ENCODE measurements at places on chromosomes 3 and 15. TPM values are rescaled to one million over a fixed set of nuclear protein-coding genes. Genes with fewer than 3 reads are reported as not detected.

ITIH1 gene
- not detected for total RNA-seq

ALG1L2 gene
- total RNA-seq: not detected

PIF1 gene
- total RNA-seq: 2.4 TPM

STX19 gene
- not detected for total RNA-seq

AHSG gene
- total RNA-seq: not detected

WDR93 gene
- total RNA-seq: not detected

ZDHHC3 gene
- 123 TPM for total RNA-seq

RLBP1 gene
- not detected for total RNA-seq

FBXL2 gene
- total RNA-seq: 17.7 TPM

GOLGA6A gene
- total RNA-seq: 0.20 TPM

DNA sequence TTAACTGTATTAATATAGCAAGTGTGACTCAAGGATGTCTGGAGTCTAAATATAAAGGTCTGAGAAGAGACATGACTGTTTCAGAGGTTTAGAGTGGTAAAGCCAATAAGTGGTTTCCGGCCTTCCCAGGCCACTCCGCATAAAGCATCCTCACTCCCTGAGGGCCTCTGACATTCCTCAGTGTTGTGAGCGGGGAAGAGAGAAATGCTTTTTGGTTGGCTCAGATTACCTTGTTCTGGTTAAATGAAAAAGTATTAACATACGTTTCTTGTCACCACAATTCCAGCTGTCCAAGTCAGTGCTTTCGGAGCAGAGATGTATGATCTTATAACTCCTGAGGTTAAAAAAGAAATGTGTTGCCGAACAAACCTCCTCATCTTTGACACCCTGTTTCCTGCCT lies 103.8 kb downstream of the RBMS3 start:
- DNase-seq: no peak

- no peak for DNase-seq
These were observed 244.4 kb upstream of the COL8A1 start for GRCh38 chr3:99393961-99394360.

- peak; percentile 51 for DNase-seq
These were observed 827 bp downstream of the WNT5A start for GRCh38 chr3:55486101-55486856.

DNA sequence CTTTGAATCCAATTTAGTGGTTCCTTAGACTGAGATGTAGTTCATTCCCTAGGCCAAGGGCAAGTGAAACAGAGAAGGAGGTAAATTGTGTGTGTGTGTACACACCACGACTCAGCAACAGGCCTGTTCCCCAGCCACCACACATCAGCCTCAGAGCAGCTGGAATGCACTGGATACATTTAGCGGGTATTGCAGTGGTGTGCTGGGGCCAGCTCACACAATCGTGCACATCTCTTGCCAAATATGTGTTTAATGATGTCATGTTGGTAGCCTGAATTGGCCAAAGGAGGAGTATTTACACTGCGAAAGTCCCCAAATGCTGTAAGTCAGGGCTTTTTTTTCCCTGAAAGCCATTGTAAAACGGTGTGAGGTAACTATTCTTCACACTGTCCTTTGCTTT lies 82.3 kb downstream of the RBPMS2 start:
- peak; percentile 28 for DNase-seq

GRCh38 chr3:17974206-17974841 lies 231.9 kb upstream of the TBC1D5 start:
- no peak for DNase-seq

DNA sequence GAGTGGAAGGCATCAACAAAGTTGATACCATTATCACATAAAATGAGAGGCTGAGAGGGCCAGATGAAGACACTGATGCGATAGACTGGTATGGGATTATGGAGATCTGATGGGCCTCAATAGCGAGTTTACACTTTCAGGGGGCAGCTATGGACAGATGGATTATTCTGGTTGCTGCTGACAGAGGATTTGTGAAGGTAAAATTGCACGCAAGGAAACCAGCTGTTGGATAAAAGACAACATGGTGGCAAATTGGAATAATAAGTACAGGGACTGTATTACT lies 203.9 kb downstream of the MBNL1 start:
- DNase-seq: no peak

DNA sequence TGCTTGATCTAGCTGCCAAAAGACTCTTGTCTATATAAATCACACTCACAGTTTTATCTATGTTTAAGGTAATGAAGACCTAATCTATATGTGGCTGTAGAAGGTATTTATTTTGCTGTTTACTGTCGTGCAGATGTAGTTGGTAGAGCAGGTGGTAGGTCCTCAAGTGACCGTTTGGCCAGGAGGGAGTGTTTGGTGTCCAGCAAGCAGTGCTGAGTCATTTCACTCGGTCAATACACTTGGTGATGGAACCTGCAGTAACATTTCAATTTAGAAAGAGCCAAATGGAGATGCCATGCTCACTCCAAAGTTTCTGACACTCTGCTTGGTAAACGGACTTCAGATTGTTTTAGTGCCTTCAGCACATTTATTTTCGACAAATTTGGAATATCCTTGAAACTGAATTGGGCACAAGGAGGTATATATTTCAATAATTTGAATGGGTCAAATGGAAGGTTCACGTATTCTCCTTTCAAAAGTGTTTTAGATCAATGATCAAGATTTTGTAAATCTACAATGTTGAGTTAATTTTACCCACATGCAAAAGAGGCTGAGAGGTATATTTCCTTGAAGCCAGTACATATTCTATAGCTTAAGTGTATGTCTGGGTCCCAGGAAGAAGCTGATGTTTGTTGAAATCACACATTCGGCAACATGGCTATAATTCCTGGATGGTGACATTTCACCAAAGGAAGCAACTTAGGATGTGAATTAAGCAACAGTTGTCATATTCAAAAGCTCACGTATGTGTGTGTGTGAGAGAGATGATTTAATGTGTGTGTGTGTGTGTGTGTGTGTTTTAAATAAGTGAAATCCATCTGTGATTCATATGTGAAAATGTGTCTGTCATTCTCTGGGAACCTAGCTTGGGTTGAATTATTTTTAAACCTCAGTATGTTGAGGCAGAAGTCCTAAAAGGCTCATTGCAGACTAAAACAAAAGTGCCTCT lies 7.7 kb upstream of the CX3CR1 start:
- DNase-seq: no peak

DNA sequence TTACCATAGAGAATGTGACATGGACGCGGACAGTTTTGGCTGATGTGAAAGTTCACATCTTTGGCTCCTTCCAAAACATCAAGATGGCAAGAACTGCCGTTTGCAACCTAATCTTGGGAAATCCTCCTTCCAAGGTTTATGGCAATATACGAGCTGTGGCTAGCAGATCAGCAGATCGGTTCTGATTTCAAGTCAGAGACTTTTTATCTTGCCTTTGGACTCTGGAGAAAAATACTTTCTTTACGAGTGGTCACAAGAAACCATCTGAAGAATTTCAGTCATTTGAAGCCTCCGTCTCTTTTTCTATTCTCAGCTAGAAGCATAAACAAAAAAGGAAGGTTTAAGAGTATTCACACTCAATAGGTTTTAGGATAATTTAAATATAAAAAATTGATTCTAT lies 153.5 kb upstream of the MEIS2 start:
- no peak for DNase-seq

GRCh38 chr3:139945386-139945785 lies 10.4 kb downstream of the CLSTN2 start:
- DNase-seq: no peak

GRCh38 chr15:36809380-36809779 lies 230.0 kb downstream of the CDIN1 start:
- no peak for DNase-seq

GRCh38 chr3:122773944-122774509 lies 19.6 kb downstream of the HSPBAP1 start:
- DNase-seq: no peak

DNA sequence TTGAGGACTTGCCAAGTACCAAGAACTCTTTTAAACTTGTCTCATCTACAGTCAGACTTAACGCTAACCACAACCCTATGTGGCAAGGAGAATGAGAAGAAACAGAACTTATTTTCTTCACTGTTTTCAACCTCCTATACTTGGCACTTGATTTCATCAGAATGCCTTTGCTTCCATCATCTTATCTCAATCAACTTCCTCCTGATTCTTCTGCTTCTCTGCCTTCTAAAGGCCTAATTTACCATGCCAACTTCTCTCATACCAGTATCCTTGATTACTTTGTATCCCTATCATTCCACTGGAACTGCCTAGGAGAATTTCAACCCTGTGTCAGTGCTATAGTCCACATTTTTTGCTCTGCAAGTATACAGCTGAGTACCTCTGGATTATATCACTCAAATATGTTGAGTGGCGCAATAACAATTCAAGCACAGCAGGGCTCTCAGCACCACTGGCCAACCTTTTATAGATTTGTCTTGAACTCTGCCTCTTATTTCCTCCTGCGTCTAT lies 413.6 kb downstream of the ROBO1 start:
- DNase-seq: no peak

- DNase-seq: no peak
These were observed 47.9 kb upstream of the TRAK1 start for GRCh38 chr3:42043099-42043813.

DNA sequence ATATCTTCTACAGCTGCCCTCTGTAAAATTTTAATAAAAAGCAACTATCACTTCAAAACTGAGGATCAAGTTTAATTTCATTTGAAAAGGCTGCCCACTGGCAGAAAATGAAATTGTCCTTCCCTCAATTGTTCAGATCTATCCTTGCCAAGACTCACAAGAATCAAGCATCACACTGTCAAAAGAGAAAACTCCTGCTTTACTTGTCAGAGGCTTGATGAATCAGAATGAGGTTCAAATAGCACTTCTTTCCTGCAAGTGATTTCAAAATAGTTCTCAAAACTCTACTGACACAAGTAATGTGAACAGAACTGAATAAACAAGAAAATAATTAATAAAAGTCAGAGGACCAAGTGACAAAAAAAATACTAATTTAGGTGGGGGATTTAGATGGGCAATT lies 70.6 kb downstream of the GOLIM4 start:
- DNase-seq: no peak

DNA sequence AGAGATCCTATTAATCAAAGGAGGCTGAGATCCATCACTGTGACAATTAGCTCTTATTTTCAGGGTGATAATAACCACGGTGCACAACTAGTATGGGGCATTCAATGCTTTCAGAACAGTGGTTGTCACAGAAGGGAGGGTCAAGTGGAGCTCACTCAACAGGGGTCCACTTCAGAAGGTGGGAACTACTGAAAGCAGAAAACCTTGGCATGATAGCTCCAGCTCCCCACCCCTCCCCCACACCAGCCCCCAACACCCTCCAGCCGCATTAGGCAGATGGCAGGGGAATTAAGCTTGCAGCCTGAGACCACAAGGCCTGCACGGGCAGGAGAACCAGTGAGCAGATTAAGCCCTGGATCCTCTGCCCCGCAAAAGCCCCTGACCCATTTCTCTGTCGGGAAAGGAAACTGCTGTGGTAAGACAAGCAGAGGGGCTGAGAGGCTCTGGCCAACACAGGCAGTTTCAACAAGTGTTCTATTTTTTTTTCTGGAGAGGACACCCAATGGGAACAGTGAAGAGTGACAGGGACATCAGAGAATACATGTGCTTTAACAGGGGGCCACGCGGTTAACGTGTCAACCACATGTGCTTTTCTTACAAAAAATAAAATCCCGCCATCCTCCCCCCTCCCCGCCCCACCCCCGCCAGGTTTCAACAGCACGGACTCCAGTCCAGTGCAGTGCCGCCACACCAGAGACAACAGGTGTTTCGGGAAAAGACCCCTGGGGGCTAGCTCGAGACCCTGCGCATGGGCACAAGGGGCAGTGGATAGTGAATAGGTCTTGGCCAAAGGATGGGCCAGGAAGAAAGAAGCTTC lies 997 bp downstream of the FYCO1 start:
- DNase-seq: no peak

GRCh38 chr3:63193647-63194046 lies 84.5 kb upstream of the SYNPR start:
- no peak for DNase-seq
